Adipose tissue (tissue), 3 donors: ENCODE measurements at places on chromosomes 2 and 18. TPM values are rescaled to one million over a fixed set of nuclear protein-coding genes. Genes with fewer than 3 reads are reported as not detected.

The CCDC121 gene
- polyA plus RNA-seq, result 1.5 TPM

The SOCS6 gene
- polyA plus RNA-seq, result 9.4 TPM

The GAREM2 gene
- polyA plus RNA-seq, result 1.7 TPM

The IL1RL1 gene
- polyA plus RNA-seq, result 28.8 TPM

The ABCB11 gene
- 0.90 TPM for polyA plus RNA-seq

The ABCG5 gene
- polyA plus RNA-seq, result not detected

The CCDC93 gene
- polyA plus RNA-seq, result 7.4 TPM

The SIX3 gene
- polyA plus RNA-seq, result not detected

The NT5DC4 gene
- not detected for polyA plus RNA-seq

The GRHL1 gene
- 2.6 TPM for polyA plus RNA-seq

The COL4A4 gene
- polyA plus RNA-seq, result 0.67 TPM

The ZAP70 gene
- polyA plus RNA-seq, result 0.56 TPM

The CRYBA2 gene
- polyA plus RNA-seq, result 12.9 TPM

The RMND5A gene
- polyA plus RNA-seq, result 9.9 TPM

The CRYGD gene
- polyA plus RNA-seq, result not detected

The LIMS2 gene
- 8.5 TPM for polyA plus RNA-seq

The CYRIA gene
- polyA plus RNA-seq, result 10.3 TPM

The GCKR gene
- polyA plus RNA-seq, result not detected

The PROM2 gene
- polyA plus RNA-seq, result 3.0 TPM

The GCG gene
- polyA plus RNA-seq, result not detected

The MATN3 gene
- 0.36 TPM for polyA plus RNA-seq

The IRS1 gene
- polyA plus RNA-seq, result 17.1 TPM

The SLC19A3 gene
- polyA plus RNA-seq, result 76.7 TPM

The ME2 gene
- 24.4 TPM for polyA plus RNA-seq

The MARCO gene
- 57.9 TPM for polyA plus RNA-seq

The CD28 gene
- 0.59 TPM for polyA plus RNA-seq

The FTCDNL1 gene
- 1.4 TPM for polyA plus RNA-seq

The RAX gene
- not detected for polyA plus RNA-seq

The RAD51AP2 gene
- polyA plus RNA-seq, result not detected

The C1QL2 gene
- 0.05 TPM for polyA plus RNA-seq

The DAW1 gene
- polyA plus RNA-seq, result 0.03 TPM

The ATG4B gene
- polyA plus RNA-seq, result 43.3 TPM

The LAMA3 gene
- 2.1 TPM for polyA plus RNA-seq

The HRH4 gene
- 0.02 TPM for polyA plus RNA-seq

The DCDC2C gene
- polyA plus RNA-seq, result not detected

The CHPF gene
- 21.8 TPM for polyA plus RNA-seq

The PFN4 gene
- 0.79 TPM for polyA plus RNA-seq

The HAAO gene
- 10.9 TPM for polyA plus RNA-seq

The CYTIP gene
- 1.3 TPM for polyA plus RNA-seq

The GKN1 gene
- 2,134 TPM for polyA plus RNA-seq

The CRACDL gene
- polyA plus RNA-seq, result 4.5 TPM

The GPC1 gene
- polyA plus RNA-seq, result 62.0 TPM

The DQX1 gene
- not detected for polyA plus RNA-seq

The COL3A1 gene
- polyA plus RNA-seq, result 262 TPM

The IL18R1 gene
- polyA plus RNA-seq, result 1.2 TPM

The ASB1 gene
- 17.7 TPM for polyA plus RNA-seq

The LPIN2 gene
- polyA plus RNA-seq, result 13.6 TPM

The POTEI gene
- not detected for polyA plus RNA-seq

The STAT1 gene
- 19.9 TPM for polyA plus RNA-seq

The CACNB4 gene
- polyA plus RNA-seq, result 0.21 TPM

The ANKRD23 gene
- polyA plus RNA-seq, result 1.0 TPM

The GALM gene
- 11.0 TPM for polyA plus RNA-seq

The C2orf72 gene
- 0.46 TPM for polyA plus RNA-seq

The CREG2 gene
- polyA plus RNA-seq, result 0.07 TPM

The LYPD6B gene
- polyA plus RNA-seq, result not detected

The CNDP1 gene
- 0.12 TPM for polyA plus RNA-seq
